ENCODE measurements at places on chromosomes 1 and 21.
A peak's percentile ranks its signal among the peaks of the same experiment; 100 is the strongest.

GRCh38 chr1:226419284-226420029, 11.6 kb upstream of the PARP1 start:
- no peak for DNase-seq

DNA sequence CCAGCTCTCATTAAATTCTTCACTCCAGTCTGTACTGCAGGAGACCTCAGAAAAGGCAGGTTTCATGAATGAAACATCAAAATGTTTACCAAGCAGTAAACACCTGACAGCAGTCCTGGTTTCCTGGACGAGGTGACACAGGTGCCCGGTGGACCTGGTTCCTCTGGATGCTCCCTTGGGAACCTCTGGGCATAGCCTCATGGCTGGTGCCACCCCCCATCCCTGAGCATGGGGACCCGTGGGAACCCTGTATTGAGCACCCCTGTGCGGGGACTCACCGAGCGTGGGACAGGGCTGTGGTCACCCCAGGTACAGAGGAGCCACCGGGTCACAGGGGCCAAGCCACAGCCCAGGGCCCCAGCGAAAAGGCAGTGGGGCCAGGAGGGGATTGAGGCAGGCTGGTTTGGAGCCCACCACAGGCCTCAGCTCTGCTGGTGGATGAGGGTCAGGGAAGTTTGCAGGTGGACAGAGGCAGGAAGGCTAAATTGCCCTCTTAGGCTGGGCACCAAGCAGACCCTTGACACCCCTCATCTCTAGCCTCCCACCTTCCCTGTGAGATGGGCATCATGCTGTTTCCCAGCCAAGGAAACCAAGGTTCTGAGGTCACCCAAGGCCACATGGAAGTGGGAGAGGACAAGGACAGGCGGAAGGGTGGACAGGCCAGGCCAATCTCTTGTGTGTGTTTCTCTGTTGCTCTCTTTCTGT, 158.4 kb downstream of the PTPRU start:
- no peak for DNase-seq

DNA sequence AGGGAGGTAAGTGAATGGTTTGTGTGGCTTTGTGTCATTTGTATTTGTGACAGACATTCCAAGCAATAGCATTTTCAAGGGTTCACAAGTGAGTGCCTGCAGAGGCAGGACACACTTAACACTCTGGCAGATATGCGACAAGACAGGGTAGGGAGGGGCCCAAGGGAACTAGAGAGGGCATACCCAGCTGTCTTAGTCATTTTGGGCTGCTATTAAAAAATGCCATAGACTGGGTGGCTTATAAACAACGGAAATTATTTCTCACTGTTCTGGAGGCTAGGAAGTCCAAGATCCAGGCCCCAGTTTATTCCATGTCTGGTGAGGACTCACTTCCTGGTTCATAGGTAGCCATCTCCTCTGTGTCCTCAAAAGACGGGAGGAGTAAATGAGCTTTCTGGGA, 137.4 kb downstream of the FGGY start:
- DNase-seq = no peak

DNA sequence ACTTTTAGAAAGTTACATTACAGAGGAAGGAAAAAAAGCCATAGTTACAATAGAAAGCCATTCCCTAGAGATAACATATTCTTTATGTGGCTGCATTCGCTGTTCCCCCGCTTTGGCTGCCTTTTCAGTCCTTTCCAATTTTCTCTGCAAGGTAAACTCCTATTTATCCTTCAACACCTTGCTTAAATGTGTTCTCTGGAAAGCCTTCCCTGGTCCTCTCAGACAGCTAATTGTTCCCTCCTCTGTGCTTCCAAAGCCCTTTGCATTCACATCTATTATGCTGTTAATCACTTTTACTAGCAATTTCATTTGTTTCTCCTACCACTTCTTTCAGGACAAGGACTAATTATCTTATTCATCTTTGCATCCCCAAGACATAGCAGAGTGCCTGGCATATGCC, 1.6 kb downstream of the PHC2 start:
- no peak for DNase-seq

DNA sequence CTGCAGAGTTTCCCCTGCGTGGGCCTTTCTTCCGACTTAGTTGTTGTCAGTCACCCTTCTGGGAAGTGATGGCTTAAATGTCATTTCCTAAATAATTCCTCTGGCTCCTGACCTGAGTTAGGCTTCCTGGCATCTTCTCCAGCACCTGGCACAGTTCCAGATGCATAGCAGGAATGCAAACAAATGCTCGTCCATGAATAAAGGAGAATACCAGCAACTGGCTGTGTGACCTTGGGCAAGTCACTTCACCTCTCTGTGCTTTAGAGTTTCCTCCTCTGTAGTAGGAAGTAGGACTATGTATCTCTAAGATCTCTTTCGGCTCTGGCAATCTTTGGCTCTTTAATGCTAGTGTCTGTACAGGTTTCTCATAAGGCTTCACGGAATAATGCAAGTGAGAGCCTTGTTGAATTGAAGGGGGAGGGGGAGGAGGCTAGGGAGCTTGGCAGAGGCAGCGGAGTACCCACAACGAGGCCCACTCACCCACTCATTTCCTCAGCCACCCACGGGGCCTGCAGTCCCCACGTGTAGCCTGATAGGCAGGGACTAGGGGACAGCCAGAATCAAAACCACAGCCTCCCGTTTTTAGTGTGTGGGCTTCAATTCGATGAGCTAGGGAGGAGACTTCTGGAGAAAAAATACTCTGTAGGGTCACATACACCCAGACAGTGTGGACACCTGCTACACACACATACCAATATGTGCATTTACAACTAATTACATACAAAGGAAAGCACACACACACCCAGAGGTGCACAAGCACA, 48.1 kb downstream of the TENT5C start:
- peak; percentile 17 for DNase-seq

DNA sequence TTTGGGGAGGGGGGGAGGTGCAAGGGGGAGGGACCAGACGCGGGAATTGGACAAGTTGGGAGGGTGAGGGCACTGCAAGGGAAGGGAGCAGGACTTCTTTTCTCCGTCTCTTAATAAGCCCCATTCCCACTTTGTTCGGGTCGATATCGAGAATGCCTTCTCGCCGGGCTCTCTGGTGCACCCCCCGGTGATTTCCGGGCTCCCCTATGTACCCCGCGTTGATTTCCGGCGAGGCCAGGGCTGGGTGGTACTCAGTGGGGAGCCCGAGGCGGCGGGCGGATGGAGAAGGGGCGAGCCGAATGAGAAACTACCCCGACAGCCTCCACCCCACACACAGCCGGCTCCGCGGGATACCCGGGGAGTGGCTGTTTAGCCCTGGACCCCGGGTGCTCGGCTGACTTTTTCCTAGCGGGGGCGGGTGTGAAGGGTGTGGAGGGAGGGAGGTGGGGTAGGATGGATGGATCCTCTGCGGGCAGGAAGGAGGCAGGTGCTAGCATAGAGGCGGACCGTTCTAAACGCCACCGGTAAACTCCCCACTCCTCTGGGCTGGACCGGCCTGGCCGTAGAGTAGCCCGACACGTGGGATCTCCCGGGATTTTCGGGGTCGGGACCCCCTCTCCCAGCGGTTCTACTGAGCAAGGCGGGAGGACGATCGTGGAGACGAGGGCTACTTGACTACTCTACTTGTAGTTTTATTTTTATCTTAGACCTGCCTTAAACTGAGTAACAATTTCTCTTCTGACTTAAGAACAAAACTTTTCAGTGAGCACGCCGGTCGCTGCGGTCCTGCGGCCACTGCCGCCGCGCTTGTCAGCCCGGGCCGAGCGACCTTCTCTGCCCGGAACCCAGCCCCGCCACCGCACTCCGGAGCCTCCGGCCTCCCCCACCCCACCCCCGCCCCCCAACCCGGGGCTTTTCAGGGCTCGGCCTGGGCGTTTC, 1.0 kb downstream of the RNF220 start:
- DNase-seq = no peak

GRCh38 chr1:207002724-207003146, 29.8 kb downstream of the C1orf116 start:
- no peak for DNase-seq

DNA sequence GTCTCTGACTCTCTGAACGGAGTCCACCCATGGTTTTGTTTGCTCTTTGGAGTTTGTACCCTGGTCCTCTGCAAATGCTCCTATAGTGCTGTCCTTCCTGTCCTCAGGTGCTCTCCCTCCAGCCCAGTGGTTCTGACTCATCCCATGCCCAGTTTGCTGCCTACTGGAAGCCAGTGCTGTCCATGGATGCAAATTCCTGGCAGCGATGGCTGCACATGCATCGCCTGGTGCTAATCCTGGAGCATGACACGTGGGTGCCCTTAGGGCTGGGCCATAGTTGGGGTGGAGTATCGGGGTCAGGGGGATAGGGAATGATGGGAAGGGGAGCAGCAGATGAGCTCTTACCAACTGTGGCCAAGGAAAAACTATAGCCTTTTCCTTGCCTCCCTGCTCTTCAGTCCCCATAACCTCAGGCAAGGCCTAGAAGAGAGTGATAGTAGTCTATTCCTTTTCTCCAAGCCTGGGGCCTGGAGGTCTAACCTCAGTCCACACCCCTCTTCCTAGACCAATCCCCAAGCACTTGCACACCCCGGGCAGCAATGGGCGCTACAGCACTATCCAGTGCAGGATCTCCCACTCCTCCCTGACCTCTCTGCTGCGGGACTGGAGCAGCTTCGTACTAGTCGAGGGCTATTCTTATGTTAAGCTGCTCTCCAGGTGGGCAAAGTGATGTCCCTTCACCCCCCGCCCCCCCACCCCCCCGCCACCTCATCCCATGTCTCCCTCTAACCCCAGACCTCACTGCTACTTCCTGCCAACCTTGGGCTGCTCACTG, 31.6 kb downstream of the HYI start:
- no peak for DNase-seq

DNA sequence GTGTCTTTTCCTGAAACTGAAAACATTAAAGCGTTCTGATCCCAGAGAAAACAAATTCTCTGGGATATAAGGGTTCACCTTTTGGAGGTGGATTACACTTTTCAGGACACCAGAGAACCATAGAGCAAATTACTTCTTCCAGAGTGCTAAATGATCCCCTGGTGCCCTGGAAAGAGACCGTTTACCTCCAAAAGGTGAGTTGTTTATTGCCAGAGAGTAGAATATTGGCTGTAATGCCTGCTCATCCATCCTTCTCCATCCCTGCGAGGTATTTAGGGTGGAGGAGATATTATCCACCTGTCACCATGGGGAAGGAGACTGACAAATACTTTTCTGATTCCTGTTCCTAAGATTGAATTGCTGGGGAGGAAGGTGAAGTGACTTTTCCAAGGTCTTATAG, 30.4 kb downstream of the PBX1 start:
- no peak for DNase-seq

- no peak for DNase-seq
Measured at GRCh38 chr1:219444474-219444873, 168.4 kb downstream of the ZC3H11B start.

GRCh38 chr21:41501919-41502318, 6.0 kb downstream of the TMPRSS2 start:
- DNase-seq = no peak

DNA sequence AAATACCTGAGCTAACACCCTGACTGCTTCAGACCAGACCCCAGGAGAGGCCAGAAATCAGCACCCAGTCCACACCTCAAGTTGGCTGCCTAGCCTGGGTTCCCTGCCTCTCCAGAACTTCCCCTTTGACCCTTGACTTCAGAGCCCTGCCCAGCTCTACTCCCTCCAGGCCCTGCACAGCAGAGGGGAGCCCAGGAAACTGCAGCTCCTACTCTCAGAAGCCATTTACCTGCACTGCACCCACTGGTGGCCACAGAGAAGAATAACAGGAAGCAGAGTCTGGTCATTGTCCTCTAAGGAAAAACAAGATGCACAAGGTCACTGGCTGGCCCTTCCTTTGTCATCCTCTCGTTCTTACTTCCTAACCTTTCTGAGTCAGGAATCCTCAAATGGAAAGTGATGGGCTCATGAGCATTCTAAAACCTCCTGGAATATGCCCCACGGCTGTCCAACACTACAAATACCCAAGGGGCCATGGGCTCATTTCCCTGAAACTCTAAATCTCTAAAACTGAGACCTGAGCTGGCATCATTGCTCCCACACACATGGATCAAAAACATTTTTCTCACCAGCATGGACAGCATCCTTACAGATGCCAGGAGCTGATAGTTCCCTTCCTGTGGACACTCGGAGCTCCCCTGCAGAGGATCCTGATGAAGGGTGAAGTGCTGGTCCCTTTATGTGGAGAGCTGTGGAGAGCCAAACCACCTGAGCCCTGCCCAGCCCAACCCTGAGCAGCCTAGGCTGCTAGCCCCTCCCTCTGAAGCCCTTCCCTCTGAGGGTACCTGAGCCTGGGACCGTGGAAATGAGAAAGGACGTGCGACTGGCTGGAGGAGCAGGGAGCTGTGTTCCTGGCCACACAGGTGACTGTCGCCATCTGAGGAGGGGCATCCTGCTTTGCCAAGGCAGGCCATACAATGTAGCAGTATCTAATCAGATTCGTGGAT, at the start of gene ITLN2:
Gene ITLN2 (minus strand): TSS at position 652 of the 947 bp plus-strand sequence. CDS start 68 bp downstream, at position 584.
- peak; percentile 22 for DNase-seq

GRCh38 chr1:108152782-108153222, 47.3 kb downstream of the SLC25A24 start:
- no peak for DNase-seq

DNA sequence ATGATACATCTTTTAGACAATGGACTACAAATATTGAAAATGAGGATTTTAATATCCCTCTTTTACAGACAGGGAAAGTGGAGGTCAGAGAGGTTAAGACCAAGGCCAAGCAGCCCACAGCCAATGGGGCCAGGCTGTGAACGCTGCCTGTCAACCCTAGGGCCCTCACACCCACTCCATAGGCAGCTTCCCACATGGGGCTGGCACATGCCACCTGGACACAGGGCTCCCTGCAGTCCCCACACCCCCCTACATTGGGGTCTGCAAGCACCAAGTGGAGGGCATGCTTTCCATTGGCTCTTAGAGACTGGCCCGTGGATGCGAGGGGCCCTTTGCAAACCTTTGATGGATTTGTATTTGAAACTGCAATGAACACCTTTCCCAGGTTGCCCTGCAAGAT, 348.5 kb upstream of the VAMP3 start:
- no peak for DNase-seq

GRCh38 chr1:59314776-59315528, 18.1 kb downstream of the FGGY start:
- DNase-seq = no peak

DNA sequence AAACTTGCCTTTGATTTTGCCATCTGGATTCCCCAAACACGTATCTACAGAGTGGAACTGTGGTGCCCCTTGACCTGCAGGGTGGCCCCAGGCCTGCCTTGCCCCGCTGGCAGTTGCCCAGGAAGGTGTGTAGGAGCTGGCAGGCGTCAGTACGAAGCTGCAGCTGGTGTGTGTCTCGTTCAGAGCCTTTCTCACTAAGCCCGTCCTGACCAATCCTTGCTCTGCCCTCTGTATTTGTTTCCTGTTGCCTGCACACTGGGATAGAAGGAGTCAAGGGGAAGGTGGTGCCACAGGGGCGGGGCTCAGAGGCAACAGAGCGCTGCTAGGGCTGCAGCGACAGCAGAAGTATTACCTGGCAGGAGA, 5.2 kb upstream of the VSIG8 start:
- DNase-seq = no peak

DNA sequence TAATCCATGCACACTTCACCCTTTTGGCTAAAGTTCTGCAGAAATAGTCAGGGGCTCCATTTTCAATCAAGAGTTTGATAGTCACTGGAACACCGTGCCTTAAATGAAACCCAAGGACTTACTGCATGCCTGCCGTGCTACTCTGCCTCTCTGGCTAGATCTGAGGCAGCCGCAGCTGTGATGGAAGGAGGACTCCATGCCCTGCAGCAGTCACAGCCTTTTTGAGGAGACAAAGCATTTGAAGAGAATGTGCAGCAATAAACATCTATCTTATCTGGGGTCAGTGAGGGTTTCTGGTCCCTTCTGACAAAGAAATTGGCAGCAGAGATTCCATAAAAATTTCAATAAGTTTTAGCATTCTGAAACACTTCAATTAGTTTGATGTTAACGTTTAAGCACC, 78.0 kb downstream of the BCAR3 start:
- DNase-seq = no peak

Measured in T-helper 2 cell (primary cell).